ENCODE measurements at places on chromosomes 6 and 20.

DNA sequence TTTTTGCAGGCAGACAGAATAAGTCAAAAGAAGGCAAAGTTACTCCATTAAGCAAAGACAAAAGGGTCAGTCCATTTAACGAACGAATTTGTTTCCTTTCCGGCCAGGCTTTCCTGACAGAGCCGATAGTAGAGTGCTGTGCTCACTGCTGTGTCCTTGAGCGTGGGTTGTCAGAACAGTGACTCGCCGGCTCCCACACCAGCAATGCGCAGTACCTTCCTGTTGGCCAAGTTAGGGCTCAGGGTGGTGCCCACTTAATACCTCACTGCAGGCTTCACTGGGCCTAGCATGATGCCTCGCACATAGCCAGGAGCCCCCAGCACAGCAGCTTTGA lies 294.7 kb downstream of the FOXC1 start:
- H3K4me3 ChIP-seq, result no peak overlapping the region
- peaks cover 3% of the 10 kb centered on the region for H3K27me3 ChIP-seq
- H3K4me1 ChIP-seq, result peaks cover 39% of the 10 kb centered on the region
- H3K36me3 ChIP-seq, result no peaks in the 10 kb centered on the region
- no peak for DNase-seq
- peak overlapping the region; percentile 62 for H3K27ac ChIP-seq

DNA sequence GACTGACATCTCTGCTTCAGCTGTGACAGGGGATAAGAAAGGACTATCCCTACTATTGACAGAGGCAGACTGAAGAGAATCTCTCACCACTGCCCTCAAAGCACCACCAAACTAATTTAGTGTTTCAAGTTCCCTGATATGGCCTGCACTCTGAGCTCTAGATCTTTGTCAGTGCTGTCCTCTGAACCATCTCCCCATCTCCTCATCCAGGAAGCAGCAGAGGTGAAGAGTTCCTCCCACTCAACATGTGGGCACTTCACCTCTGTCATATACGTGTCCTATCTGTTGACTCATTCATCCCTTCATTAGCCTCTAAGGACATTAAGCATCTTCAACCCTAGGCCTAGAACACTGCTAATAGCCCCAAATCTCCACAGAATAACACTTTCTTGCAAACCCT lies 14.1 kb downstream of the FAM210B start:
- peaks cover 7% of the 10 kb centered on the region for H3K36me3 ChIP-seq
- no peak overlapping the region for H3K27ac ChIP-seq
- no peaks in the 10 kb centered on the region for H3K27me3 ChIP-seq
- H3K4me3 ChIP-seq, result no peak overlapping the region

GRCh38 chr6:30264743-30265142 lies 51.5 kb upstream of the TRIM26 start:
- peaks cover 7% of the 10 kb centered on the region for H3K36me3 ChIP-seq
- H3K27me3 ChIP-seq, result peaks cover 4% of the 10 kb centered on the region
- no peak overlapping the region for H3K27ac ChIP-seq
- no peak for DNase-seq

- H3K27ac ChIP-seq, result no peak overlapping the region
- DNase-seq, result no peak
- no peak overlapping the region for H3K4me3 ChIP-seq
Measured at GRCh38 chr6:152734630-152735029, 16.0 kb upstream of the VIP start.

- no peak overlapping the region for H3K4me3 ChIP-seq
- DNase-seq, result no peak
- H3K27me3 ChIP-seq, result no peaks in the 10 kb centered on the region
- H3K36me3 ChIP-seq, result no peaks in the 10 kb centered on the region
- H3K4me1 ChIP-seq, result peaks cover 4% of the 10 kb centered on the region
- H3K27ac ChIP-seq, result no peak overlapping the region
Measured at GRCh38 chr6:15689586-15690482, 27.0 kb upstream of the DTNBP1 start.

DNA sequence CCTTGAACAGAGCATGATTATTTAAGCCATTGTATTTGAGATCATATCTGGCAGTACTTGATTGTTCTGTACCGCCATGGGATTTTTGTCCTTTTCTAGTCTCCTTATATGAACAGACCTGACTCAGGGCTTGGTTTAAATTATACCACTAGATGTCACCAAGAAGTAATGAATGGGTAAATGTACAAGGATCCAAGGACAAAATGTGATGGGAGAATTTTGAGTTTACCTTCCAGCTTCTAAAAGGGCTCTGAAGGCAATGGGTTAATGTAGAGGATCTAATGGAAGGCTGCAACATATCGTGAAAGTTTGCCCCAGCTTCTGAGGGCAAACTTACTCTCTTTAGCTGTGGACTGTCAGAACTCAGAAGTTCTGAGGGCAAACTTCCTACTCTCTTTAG lies 12.0 kb downstream of the RNF8 start:
- H3K4me3 ChIP-seq, result no peak overlapping the region
- DNase-seq, result no peak
- H3K27me3 ChIP-seq, result no peaks in the 10 kb centered on the region
- peaks cover 14% of the 10 kb centered on the region for H3K36me3 ChIP-seq

DNA sequence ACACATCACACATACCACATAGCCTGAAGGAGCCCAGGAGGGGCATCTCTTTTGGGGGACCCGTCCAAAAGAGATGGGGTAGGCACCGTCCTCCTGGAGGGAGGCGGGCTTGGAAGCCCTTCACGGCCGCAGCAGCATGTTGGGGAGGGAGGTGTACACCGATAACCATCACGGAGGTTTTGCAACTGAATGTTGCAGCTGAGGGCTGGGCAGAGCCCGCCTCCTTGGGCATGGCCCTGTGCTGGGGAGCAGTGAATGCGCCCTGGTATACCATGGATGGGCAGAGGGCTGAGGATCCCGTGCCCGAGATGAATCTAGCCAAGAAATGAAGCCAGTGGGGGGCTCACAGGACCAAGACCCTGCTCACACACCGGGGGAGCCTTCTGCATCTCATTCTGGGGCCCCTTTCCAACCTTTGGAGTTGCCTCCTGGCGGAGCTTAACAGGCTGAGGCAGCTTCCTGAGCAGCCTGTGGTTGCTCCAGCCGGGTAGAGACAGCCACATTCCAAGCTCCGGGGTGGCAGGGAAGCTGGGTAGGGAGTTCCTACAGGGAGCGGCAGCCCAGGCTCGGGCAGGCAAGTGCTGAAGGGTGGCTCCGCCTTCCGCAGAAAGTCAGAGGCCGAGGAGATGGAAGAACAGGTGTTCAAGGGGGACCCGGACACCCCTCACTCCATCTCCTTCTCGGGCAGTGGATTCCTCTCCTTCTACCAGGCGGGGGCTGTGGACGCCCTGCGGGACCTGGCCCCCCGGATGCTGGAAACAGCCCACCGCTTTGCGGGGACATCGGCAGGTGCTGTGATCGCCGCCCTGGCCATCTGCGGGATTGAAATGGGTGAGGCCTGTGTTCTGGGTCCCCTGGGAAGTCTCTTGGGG lies at the start of gene PNPLA1:
PNPLA1 (plus strand) TSS at position 227 of the 872 bp plus-strand sequence; CDS start at position 627, 400 bp downstream.
- no peak for DNase-seq
- peaks cover 22% of the 10 kb centered on the region for H3K27me3 ChIP-seq
- H3K4me3 ChIP-seq, result no peak within 1 kb of the TSS
- H3K36me3 ChIP-seq, result no peaks in the 10 kb centered on the region
- H3K4me1 ChIP-seq, result peaks cover 11% of the 10 kb centered on the region

DNA sequence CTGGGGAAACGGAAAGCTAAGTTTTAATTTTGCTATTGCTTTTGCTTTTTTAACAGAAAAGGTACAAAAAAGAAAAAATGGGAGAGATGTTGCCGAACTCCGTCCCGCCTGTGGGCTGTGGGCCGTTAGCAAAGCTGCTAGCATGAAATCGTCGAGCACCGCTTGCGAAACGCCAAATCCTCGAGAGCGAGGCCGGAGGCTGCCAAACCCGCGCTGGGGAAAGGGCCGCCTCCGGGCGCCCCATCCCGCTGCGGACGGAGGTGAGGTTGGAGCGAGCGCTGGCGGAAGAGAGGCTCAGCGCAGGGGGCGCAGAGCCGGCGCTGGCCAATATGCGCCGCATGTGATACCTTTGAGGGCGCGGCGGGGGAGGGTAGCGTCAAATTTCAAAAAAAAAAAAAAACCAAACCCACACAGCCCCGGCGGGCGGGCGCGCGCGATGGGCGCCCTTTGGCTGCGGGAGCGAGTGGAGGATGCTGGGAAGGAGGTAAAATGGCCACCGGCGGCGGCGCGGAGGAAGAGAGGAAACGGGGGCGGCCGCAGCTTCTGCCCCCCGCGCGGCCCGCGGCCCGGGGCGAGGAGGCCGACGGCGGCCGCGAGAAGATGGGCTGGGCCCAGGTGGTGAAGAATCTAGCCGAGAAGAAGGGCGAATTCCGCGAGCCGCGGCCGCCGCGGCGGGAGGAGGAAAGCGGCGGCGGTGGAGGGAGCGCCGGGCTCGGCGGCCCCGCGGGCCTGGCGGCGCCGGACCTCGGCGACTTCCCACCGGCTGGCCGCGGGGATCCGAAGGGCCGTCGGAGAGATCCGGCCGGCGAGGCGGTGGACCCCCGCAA lies at the start of gene ZCCHC3:
ZCCHC3 (plus strand) TSS at position 473 of the 827 bp plus-strand sequence; CDS start at position 490, 17 bp downstream.
- H3K4me3 ChIP-seq, result peak within 1 kb of the TSS; percentile 99
- peaks cover 46% of the 10 kb centered on the region for H3K4me1 ChIP-seq
- H3K36me3 ChIP-seq, result no peaks in the 10 kb centered on the region
- peak within 1 kb of the TSS; percentile 100 for H3K27ac ChIP-seq

DNA sequence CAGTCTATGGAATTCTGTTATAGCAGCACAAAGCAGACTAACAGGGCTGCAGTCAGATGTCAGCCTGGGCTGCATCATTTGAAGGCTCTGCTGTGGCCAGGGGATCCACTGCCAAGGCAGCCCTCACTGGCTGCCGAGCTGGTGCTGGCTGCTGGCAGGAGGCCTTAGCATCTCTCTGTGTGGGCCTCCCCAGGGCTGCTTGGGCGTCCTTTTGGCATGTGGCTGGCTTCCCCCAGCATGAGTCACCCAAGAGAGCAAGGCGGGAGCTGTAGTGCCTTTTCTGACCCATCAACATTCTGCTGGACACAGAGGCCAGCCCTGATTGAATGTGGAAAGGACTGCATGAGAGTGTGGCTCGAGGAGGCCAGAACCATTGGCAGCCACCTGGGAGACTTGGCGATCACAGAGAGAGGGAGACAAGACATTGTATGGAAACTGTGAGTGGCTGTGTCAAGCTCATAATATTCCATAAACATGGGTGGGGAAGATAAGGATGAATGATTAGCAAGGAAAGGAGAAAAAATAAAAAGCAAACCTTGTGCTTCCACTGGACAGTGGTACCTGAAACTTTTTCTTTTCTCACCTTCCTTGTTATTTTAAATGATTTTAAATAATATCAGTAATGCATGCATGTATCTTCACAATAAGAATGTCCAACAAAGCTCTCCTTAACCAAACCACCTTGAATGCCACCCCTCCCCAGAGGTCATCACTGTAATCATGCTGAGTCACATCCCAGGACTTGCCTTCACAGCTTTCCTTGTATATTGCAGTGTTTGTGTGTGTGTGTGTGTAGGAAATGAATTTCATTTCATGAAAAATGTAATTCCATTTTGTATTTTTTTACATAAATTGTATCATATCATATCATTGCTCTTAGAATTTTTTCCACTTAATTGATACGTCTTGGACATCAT lies 55.0 kb upstream of the VSX1 start:
- no peaks in the 10 kb centered on the region for H3K4me1 ChIP-seq
- H3K27me3 ChIP-seq, result peaks cover 37% of the 10 kb centered on the region
- H3K4me3 ChIP-seq, result no peak overlapping the region
- DNase-seq, result no peak

- H3K36me3 ChIP-seq, result no peaks in the 10 kb centered on the region
- peaks cover 3% of the 10 kb centered on the region for H3K27me3 ChIP-seq
- H3K4me3 ChIP-seq, result no peak overlapping the region
- DNase-seq, result no peak
- peaks cover 15% of the 10 kb centered on the region for H3K4me1 ChIP-seq
- no peak overlapping the region for H3K27ac ChIP-seq
Measured at GRCh38 chr6:168711666-168712300, 270.8 kb downstream of the SMOC2 start.

Data from mesothelial cell of epicardium (in vitro differentiated cells).